ENCODE measurements at places on chromosomes 5 and 9.

DNA sequence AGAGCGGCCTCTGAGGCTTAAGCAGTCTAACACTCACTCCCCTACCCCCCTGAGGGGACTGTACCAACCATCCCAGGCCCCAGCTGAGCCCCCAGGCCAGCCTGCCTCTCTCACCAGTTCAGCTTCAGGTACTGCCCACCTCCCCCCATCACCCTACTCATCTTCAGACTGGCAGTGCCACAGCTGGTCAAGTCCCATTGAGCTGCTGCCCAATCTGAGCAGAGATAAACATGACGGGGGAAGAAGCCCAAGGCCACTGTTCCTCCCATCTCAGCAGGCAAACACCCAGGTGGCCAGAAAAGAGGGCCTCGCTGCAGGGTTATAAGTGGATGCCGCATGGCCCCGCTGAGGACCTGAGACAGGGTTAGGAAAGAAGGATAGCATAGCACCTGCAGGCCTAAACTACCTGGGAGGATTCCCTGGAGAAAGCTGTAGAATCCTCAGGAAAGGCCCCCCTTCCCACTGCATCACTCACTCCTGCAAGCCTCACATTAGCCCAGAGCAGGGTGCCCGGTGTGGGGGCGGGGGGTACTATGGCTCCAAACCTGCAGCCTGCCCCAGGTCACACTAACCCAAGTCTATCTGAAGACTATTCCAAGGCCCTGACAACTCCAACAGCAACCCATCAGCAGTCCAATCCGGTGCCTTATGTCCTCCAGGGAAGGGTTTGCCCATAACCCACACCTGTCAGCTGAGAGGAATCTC, 3.6 kb downstream of the B4GALT1 start:
- DNase-seq: no peak

DNA sequence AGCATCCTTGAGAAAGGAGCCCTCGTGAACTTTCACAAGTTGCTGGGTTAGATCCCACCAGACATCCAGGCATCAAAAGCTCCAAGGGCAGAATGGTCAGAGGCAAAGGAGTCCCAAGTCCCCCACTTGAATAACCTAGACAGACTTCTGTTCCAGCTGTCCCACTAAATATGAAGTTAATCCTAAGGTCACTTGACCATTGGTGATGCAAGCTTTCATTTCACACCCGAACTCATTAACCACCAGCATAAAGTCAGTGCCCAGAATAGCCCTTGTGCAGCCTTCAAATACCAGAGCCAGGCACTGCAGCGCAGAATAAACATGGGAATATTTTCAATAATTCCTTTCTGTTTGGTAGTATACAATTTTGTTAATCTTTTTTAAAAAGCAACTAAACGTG, 28.9 kb downstream of the OXCT1 start:
- DNase-seq: no peak

DNA sequence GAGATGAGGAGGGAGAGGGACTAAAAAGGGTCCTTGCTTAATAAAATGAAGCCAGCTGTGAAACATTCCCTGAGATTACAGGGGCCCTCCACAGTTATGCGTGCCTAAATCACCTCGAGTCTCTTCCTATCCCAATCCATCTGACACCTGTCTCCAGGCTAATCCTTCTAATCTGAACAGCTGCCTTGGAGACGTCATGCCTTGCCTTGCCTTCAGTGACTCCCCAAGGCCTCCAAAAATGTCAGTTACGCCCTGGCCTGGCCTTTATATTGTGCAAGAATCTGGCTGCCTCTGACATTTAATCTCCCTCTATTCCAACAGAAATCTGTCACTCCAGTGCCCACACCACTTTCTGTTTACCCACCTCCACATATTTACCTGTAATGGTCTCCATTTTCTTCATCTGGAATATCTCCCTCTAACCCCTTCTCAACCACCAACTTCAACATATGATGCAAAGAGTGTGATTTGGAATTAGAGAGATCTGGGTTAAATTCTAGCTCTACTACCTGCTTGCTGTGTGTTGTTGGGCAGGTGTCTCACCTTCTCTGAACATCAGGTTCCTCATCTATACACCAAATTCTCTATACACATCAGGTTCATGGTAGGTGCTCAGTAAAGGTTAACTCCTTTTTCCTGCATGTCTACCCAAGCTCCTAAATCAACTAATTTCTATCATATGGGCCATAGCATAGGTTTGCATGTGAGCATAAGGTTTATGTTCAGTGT, 57.9 kb downstream of the PTCD2 start:
- peak; percentile 66 for DNase-seq

GRCh38 chr5:139079991-139080610, 118.1 kb downstream of the SIL1 start:
- DNase-seq: no peak

GRCh38 chr9:114097613-114098020, 1.5 kb downstream of the KIF12 start:
- peak; percentile 30 for DNase-seq

DNA sequence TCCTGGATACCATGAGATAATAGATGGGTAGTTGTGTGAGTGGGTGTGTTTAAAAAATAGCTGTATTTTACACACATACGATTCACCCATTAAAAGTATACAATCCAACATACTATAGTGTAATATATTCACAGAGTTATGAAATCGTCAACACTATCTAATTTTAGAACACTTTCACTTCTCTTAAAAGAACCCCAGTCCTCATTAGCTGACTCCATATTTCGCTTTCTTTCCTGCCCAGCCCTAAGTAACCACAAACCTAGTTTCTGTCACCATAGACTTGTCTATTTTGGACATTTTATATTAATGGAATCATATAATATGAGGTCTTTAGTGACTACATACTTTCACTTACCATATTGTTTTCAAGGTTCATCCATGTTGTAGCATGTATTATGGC, 63.8 kb upstream of the S1PR3 start:
- no peak for DNase-seq

DNA sequence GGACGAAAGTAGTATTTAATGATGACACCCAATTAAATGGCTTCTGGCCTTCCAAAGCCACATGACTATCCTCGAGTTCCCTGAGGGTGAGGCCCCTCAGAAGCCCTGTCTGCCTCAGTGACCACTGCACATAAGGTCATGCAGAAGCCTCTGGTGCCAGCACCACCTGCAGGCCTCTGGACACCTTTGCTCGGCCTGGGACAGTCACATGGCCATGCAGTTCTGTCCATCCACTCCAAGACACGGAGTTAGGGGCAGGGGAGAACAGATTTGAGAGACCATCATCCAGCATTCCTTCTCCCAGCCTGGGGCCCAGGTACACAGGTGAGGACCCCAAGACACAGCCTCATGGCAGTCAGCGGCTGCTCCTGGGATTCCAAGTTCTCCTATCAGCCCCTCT, 145.0 kb downstream of the ROR2 start:
- DNase-seq: no peak

DNA sequence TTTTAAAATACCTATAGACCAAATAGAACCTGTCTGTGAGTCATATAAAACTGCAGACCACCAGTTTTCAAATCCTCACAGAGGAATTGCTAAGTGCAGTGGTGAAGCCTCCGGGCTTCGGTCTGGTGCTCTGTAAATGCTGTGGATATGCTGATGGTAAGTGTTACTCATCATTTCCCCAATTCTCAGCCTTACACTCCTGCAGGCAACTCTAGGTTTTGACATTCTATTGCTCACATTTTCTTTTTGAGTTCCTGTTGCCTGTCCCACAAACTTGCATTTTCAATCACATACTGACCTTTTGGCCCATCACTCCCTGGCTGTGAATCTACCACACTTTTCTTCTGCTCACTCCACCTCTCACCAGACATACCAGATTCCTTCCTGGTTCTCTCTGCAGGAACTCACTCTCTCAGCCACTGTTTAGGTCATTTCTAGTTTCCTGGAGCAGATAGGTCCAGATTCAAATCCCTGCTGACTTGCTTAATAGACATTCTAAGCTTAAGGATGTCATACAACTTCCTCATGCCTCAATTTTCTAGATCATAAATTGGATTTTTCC, 192.9 kb downstream of the RAB3C start:
- no peak for DNase-seq

GRCh38 chr9:16414451-16414850, 456.0 kb downstream of the BNC2 start:
- DNase-seq: no peak

GRCh38 chr9:115794921-115795475, 358.6 kb upstream of the PAPPA start:
- DNase-seq: peak; percentile 14

GRCh38 chr5:110040178-110040577, 350.5 kb downstream of the MAN2A1 start:
- DNase-seq: no peak

DNA sequence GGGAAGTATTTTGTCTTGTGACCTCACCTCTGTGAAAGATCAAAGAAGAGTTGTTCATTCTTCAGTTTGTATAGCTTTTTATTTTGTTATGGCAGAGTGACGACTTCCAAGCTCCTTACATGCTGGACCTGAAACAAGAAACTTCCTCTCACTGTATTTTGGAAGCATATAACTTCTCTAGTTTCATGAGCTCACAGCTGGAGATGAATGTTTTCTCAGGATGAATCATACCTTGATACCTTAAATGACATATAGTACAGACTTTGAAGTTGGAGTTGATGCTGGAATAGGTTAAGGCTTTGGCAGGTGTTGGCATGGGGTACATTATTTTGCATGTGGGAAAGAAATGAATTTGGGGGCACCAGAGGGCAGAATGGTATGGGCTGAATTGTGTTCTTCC, 112.5 kb downstream of the SLC25A46 start:
- no peak for DNase-seq

GRCh38 chr5:170149206-170149515, 43.5 kb downstream of the FOXI1 start:
- DNase-seq: no peak

DNA sequence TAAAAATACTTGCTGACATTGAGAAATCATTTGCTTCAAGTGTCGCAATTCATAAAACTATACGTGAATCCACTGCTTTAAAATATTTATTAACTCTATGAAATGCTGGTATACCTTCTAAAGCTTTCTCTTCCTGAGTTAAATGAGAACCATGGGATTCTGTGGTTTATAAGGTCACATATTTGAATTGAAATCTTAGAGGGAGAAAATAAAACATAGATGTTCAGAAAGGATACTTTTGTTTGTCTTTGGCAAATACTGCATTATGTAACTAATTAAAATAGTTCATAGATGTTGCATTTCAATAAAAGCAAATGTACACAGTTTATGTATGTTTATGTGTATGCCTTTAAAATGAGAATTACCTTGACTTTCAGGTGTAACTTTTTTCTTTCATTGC, 250.1 kb downstream of the FAM170A start:
- no peak for DNase-seq

- no peak for DNase-seq
These were observed 291.7 kb downstream of the NR3C1 start for GRCh38 chr5:143111799-143112198.

GRCh38 chr5:146213210-146213826, 9.9 kb downstream of the RBM27 start:
- DNase-seq: no peak

GRCh38 chr9:80839821-80840675, 849.3 kb downstream of the TLE1 start:
- DNase-seq: peak; percentile 22

DNA sequence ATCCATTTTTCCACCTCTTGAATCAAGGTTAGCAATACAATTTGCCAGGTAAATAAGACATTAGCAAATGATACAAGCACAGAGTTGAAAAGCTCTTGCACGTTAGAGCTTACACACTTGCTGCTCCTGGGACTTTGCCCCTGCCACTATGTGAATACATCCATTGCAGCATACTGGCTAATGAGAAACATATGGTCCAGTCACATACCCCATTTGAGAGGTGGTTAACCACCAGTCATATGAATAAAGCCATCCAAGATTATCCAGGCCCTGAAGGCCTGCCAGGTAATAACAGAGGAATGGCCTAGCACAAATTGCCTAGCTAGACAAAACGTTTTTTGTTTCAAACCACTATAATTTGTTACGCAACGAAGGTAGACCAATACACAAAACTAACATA, 45.8 kb upstream of the FTMT start:
- DNase-seq: peak; percentile 37

DNA sequence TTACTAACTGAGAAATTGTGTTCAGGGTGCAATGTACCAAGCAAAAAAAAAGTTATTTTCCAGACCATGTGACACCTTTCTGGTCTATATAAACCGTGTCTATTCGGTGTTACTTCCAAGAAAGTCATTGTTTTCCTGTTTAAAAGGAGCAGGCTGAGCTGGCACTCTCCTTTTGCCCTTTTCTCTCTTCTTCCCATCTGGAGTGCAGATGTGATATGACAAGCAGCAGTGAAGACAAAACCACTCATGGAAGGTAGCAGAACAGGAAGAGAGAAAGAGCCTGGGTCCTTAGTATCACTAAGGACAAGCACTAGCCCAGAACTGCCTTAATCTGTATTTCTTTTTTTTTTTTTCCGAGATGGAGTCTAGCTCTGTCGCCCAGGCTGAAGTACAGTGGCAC, 25.6 kb downstream of the LYRM7 start:
- peak; percentile 74 for DNase-seq

- DNase-seq: no peak
These were observed 108.0 kb downstream of the FBXO38 start for GRCh38 chr5:148491793-148492184.

GRCh38 chr5:132370971-132371602, 1.6 kb downstream of the SLC22A5 start:
- no peak for DNase-seq

DNA sequence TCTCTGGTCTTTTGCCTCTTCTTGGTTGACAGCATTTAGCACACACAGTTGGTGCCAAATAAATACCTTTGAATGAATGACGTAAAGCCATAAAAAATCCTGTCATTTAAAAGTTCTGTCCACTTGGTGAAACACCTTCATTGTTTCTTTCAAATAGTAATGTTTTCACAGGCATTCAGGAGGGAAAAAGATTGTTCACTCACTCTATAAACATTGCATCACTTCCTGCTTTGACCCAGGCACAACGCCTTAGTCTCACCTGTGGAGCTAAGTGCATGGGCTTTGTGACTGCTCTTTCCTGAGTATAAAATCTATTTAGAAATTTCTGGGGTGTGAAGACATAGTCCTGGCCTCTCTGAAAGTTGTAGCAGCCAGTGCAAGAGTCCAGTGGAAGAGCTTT, 88.9 kb upstream of the CXCL14 start:
- DNase-seq: no peak

DNA sequence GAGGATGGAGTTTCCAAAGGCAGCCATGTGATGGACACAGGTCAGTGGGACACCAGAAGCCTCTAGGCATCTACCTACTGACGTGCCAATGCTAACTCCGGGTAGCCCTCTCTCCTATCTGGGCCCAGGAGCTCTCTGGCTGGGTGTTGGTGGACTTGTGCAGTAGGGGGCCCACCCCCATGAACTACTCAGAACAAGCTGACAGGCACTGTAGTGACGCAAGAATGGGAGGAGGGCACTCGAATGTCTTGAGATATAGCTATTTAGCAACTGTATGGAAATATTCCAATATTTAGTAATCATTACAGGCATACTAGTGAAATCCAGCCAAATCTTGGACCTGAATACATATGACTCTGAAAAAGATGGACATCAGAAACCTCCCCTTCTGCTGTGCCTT, 5.7 kb upstream of the DOCK2 start:
- DNase-seq: peak; percentile 87

DNA sequence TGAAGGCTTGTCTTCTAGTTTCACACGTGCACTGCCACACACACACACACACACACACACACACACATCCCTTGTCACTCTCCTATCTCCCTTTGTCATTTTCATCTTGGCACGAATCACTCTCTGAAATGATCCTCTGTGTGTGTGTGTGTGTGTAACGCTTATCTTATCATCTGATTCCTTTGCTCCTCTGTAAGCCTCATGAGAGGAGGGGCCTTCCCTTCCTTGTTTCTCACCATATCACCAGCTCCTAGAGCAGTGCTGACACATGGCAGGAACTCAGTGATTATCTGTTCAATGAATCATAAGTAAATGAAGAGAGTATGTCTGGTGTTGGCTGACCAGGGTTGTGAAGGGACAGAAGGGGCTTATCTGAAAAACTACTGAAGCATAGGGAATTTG, 53.3 kb downstream of the PDE4D start:
- DNase-seq: peak; percentile 73
